ENCODE measurements at places on chromosomes 13 and 19.

- no peak for DNase-seq
Observed at GRCh38 chr19:5952193-5953029, 25.5 kb downstream of the RANBP3 start.

- DNase-seq = no peak
Observed at GRCh38 chr13:21837841-21838551, 167.1 kb downstream of the FGF9 start.

DNA sequence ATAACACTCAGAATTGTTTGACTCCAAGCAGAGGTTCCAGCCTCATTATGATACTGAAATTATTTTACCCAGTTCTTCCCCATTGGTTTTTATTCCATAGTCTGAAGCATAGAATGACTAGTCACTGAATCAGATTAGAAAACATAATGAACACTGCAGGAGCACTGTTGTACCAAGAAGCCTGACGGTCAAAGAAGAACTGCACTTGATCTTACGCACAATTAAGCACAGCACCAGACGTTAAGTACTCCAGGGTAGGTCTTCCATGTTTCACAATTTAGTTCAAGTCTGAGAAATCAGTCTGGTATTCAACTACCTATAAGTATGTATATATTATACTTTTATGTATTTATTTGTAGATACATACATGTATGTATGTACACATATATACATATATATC is 973.5 kb upstream of the SPRY2 start:
- no peak for DNase-seq

DNA sequence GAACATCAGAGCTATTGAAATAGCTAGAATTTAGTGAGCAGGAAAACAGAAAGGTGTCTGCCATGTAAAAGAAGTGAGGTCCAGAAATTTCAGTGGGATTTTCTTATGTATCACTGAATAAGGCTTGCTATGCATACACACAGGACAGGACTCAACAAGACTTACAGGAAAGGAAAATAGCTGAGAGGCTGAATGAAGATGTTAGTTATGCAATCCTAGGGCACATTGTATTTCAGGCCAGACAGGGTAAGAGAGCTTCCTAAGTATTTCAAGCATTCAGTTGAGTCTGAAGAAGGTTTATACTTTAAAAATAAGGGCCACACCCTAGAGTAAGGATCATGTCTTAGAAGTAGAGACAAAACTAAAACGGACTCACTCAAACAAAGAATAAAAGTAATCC is 419.9 kb upstream of the PRR20A start:
- no peak for DNase-seq

DNA sequence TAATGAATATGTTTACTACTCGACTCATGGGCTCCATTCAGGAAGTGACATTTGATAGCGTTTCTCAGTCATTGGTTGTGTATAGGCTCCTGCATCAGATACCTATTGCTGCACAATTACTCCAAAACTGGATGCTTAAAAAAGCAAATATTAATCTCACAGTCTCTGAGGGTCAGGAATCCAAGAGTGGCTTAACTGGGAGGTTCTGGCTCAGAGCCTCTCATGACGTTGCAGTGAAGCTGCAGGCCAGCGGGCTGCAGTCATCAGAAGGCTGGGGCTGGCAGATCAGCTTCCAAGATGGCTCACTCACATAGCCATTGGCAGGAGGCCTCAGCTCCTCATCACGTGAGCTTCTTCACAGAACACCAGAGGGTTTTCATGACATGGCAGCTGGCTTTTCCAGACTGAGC is 525.1 kb upstream of the NBEA start:
- DNase-seq = no peak

DNA sequence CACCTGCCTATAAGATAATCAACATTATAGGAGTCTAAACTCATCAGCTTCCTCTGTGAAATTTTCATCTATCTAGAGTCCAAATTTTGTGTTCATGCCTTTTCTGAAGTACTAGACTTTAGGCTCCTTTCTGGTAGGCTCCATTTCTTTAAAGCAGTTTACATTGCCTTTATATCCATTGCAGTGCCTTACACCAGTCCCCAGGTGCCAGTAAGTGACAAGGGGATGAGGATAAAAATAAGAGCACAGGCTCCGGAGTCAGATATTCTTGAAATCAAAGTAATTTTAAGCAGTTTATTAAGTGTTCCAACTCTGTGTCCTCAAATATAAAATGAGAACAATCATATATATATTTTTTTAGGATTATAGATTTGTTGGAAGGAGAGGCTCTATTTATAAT is 10.6 kb upstream of the CYSLTR2 start:
- DNase-seq = no peak

GRCh38 chr19:30871979-30872378 is 477.3 kb downstream of the TSHZ3 start:
- DNase-seq = no peak

DNA sequence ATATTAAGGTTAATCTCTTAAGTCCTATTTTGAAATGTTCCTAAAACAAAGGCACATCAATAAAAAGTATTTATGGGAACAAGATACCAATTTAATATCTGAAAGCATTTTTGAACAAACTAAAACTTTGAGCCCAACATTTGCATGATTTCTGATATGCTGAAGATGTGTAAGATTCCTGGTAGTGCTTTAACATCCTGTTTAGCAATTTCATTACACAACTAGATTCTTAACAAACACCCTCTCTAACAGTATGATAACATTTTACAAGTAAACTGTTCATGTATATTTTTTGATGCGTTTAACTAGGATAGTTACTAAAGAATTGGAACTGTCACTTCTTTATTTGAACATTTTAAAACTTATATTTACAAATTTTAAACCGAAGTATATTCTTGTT is 63.9 kb downstream of the DACH1 start:
- no peak for DNase-seq

DNA sequence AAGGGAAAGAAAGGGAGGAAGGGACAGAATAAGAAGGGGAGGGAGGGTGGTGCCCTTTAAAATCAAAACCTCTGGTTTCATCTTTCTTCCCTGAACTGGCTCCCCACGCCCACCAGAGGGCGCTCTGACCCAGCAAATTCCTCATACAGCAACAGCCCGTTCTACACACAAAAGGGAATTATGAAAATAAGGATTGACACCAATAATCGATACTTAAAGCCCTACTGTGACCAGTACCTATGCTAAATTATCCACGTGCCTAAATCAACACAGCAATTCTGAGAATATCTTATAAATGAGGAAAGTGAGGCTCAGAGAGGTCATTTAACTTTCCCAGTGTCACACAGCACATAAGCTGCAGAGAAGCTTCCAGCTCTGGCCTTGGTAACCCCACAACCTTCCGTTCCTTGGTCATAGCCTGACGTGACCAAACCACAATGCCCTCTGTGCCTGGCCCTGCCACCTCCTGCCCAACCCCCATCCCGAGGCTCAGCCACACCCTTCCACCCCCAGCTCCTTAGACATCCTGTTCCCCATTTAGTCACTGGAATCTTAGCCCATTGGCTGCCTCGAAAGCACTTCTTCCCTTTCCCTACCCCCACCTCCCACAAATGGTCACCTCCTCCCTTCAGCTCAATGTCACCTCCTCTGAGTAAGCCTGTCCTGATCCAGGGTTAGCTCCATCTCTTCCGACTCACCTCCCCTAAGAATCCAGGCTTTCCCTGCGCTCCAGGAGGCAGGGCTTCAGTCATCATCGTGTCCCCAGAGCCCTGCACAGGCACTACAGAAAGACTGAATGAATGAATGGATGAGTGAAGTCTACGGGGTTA is 34.2 kb upstream of the PNMA8B start:
- DNase-seq = no peak

DNA sequence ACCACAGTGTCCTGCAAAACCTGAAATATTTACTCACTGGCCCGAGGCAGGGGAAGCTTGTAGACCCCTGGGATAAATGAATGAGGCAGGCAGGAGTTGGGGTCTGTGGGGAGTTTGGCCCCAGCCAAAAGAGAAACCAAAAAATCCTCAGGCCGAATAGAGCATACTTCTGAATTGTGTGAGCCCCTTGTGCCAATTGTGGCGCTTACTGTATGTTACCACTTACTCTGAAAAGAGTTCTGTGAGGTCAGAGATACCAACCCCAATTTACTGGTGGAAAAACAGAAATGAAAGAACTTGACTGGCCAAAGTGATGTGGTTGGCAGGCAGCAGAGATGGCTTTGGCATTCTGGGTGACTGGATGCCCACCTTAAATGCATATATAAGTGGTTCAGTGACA is 6.9 kb downstream of the CARM1 start:
- DNase-seq = no peak

DNA sequence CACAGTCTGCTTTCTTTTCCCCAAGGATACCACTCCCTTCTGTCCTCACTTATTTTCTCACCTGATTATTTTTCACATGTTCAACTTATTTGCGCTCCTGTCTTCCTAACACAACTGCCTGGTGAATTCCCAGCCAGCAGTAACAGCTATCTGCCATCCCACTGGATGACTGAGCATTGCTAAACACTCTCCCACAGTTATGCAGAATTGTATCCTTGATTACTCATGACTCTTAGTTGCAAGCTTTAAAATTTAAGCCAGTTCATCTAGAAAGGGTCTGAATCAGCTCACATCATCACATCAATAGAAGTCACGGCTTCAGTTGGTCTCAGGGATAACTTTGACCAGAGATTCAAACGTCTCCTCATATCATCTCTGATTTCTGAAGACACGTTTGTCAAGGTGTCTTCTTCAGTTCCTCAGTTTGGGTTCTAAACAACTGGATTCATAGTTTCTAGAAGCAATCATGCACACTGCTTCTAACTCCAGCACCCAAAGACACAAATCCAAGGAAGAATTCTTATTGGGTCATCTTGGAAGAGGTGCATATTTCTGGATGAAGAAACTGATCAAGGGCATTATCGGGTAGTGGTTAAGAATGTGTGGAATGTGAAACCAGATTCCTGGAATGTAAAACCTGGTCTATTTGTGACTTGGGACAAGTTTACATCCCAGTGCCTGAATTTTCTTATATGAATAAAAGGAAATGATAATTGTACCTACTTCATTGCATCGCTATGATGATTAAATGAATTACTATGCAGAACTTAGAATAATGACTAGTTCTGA is 13.9 kb upstream of the DACH1 start:
- DNase-seq = no peak

DNA sequence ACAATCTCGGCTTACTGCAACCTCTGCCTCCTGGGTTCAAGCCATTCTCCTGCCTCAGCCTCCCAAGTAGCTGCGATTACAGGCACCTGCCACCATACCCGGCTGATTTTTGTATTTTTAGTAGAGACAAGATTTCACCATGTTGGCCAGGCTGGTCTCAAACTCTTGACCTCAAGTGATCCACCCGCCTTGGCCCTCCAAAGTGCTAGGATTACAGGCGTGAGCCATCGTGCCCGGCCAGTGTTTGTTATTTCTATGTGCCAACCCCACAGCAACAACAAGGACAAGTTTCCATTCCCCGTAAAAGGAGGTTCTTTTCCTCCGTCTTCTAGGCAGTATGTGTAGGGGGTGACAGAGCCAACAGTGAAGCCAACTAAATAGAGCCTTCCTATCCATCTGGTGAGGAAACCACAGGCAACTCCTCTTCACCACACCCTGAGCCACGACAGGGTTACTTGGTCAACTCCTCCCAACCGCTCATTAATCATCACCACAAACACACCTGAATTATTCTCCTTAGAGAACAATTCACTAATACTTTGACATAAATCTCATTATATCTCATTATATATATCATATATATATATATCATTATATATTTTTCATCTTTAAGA is 25.5 kb downstream of the FOXO1 start:
- DNase-seq = no peak

GRCh38 chr19:50039968-50040367 is 14.2 kb downstream of the ZNF473 start:
- DNase-seq = no peak

- peak; percentile 40 for DNase-seq
Observed at GRCh38 chr19:55005684-55006488, 32.2 kb downstream of the GP6 start.
